ENCODE measurements at places on chromosomes 3 and 15.

DNA sequence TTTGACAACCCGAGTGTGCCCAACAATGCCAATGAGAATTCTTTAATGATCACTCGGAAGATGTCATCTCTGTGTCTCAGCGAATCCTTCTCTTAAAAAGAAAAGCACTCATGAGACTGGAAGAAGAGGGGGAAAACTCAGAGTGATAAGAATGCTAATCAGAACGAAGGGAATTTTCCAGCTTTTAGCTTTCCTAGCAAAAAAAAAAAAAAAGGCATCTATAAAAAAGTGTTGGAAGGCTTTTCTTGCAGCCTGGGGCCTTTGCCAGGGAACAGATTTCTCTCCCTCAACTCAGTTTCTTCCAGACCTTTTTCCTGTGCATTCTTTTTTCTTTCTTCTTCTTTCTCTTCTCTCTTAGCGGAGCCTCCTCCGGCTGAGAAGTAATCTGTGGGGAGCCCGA, 80.5 kb upstream of the NEO1 start:
- no peak for DNase-seq

DNA sequence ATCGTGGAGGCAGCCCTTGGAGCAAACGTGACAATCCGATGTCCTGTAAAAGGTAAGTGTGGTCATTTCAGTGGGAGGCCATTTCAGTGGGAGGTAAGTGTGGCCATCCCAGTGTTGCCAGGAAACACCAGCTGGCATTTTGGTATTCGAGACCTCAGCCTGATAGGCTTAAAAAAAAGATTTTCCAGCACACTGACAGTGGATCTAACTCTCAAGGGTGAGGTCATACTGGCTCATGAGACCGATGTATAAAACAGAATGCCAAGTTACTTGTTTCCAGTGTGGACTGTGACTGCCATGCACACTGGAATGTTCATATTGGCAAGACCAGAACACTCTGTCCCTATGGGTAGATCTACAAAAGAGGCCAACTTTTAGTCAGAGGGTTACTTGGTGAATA, 244.4 kb upstream of the GOLGA6L4 start:
- DNase-seq, result no peak

DNA sequence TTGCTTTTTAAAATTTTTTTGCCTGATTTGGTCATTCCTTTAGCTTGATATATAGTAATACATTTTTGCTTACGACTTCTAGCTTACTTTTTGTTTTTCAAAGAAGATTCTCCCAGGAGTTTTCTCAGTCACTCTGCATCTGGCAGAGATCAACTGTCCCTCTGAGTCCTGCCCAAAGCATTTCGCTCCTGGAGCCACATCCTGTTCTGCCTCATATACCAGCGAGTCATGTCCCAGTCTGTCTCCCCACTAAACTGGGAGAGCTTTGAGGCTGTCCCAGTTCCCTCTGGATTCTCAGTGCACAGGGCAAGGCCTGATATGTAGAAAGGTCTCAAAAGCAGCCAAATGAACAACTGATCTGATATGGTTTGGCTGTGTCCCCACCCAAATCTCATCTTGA, 326.3 kb downstream of the ARRDC4 start:
- DNase-seq, result no peak

GRCh38 chr3:148089171-148089570, 608.5 kb upstream of the AGTR1 start:
- no peak for DNase-seq

DNA sequence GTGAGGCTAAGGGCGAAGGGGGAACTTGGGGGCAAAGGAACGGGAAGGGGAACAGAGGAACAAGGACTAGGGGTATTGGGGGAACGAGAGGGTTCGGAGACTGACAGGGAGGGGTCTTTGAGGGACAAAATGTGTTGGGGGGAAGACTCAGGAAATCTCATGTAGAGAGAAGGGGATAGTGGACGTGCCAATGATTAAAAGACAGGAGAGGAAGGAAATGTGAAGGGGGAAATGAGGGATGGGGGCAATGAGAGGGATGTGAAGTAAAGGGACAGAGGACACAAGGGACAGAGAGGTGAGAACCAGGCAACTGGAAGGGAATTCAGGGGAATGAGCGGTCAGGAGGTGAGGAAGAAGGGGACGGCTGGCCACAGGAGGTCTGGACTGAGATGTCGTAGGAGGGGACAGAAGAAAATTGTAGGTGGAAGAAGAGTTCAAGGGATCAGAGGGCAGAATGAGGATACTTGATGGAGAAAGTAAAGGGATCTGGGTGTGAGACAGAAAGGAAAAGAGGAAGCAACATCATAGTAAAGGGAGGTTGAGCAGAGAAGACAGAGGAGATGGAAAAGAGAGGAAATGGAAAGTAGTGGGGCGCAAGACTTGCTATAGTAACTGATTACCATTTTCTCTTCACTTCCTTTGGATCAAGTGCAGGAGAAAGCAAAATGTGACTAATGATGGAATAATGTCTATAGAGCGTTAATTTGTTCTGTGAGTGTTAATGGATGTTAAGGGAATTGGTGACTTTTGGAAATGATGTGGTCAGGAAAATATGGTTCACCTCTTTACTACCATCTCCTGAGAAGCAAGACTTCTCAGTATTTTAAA, 749 bp downstream of the RAB8B start:
- no peak for DNase-seq

GRCh38 chr3:124884474-124885101, 2.6 kb downstream of the ITGB5 start:
- DNase-seq, result no peak

DNA sequence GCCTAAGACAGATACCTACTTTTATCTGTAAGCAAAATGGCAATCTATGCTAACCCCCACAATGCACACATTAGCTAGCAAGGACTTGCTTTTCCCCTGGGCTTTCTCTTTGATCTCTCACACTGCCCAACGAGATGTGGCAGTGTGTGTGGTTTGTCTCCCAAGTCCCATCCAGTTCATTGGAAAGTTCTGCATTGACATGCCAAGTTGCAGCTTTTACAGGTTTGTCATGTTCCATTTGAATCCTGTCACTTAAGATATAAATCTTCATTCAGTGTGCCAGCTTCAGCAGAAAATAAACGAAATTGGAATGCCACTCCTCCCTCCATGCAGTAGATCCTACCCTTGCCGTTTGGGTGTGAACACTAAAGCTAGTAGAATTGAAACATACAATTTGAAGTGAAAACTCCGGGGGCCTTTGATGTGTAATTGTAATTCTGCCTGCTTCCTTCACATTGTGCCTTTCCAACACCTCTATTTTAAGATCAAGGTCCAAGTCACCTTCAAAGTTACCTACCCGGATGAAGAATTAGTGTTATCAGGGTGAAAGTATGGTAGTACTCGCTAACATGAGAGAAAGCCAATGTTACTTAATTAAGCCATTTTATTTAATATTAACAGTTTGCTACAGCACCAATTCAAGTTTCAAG, 130.9 kb upstream of the BHLHE40 start:
- no peak for DNase-seq
